ENCODE measurements at places on chromosomes 16 and 17. TPM values are rescaled to one million over a fixed set of nuclear protein-coding genes. Genes with fewer than 3 reads are reported as not detected.

GRCh38 chr16:1102921-1103635, 7.0 kb upstream of the C1QTNF8 start:
- no peak for DNase-seq
- H3K27ac ChIP-seq, result no peak overlapping the region
- no peak overlapping the region for H3K4me3 ChIP-seq
- no peaks in the 10 kb centered on the region for H3K27me3 ChIP-seq
- no peaks in the 10 kb centered on the region for H3K36me3 ChIP-seq

DNA sequence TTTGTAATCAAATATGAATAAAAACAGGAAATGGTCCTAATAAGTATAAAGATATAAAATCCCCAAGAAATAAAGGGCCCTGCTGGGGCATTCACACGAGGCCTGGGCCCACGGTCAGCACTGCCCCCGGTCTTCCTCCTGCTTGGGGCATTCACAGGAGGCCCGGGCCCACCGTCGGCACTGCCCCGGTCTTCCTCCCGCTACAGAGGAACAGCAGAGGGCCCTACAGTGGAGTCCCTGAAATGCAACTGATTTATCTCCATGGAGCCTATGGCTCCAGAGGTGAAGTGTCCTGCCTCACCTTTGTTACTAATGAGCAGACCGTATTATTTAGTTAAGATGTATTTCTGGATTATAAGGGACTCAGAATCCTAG, 46.5 kb downstream of the MAP1LC3B start:
- H3K4me1 ChIP-seq, result peaks cover 24% of the 10 kb centered on the region
- no peak overlapping the region for H3K4me3 ChIP-seq
- H3K36me3 ChIP-seq, result peaks cover 10% of the 10 kb centered on the region
- DNase-seq, result no peak
- no peaks in the 10 kb centered on the region for H3K27me3 ChIP-seq

GRCh38 chr16:76409706-76410105, 132.5 kb downstream of the CNTNAP4 start:
- H3K4me3 ChIP-seq, result no peak overlapping the region
- DNase-seq, result no peak
- H3K27me3 ChIP-seq, result no peaks in the 10 kb centered on the region
- no peak overlapping the region for H3K27ac ChIP-seq
- no peaks in the 10 kb centered on the region for H3K4me1 ChIP-seq

DNA sequence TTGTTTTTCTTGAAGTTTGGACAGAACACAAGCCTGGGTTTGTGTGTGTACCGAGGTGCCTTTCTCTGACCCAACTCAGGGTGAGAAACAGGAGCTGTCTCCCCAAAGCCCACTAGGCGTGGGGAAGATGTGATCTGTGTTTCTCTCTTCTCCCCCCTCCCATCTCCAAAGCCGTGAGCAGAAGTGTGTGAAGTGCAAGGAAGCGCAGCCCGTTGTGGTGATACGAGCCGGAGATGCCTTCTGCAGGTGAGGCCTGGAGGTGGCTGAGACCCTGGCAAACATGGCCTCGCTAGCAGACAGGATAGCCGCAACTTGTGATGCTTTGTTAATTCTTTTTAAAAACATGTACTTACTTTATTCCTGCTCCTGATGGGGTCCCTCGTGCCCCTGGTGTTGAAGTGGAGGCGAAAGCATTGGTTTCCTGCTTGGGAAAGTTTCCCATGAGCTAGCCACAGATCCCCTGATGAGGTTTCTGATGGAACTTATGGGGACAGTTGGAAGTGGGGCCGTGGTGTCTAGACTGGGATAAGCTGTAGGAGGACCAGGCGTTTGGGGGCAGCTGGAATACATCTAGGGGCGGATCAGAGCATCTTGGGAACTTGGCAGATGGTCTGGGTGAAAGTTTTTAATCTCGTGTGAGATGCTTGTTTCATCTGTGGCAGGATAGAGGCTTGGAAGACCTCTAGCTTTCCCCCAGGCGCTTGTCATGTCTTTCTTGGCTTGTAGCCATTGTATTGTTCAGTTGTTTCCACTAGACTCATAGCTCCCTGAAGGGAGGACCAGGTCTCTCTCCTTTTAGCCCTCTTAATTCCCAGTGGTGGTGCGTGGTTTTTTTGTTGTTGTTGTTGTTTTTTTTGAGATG, 893 bp downstream of the CTU2 start:
- H3K27me3 ChIP-seq, result no peaks in the 10 kb centered on the region
- no peaks in the 10 kb centered on the region for H3K36me3 ChIP-seq
- peak overlapping the region; percentile 88 for H3K4me3 ChIP-seq
- no peak for DNase-seq
- H3K4me1 ChIP-seq, result peaks cover 38% of the 10 kb centered on the region
- peak overlapping the region; percentile 53 for H3K27ac ChIP-seq

- H3K4me1 ChIP-seq, result peaks cover 11% of the 10 kb centered on the region
- H3K4me3 ChIP-seq, result no peak overlapping the region
- peaks cover 15% of the 10 kb centered on the region for H3K36me3 ChIP-seq
- no peak overlapping the region for H3K27ac ChIP-seq
Observed at GRCh38 chr17:40174514-40174913, 2.8 kb upstream of the RAPGEFL1 start.

DNA sequence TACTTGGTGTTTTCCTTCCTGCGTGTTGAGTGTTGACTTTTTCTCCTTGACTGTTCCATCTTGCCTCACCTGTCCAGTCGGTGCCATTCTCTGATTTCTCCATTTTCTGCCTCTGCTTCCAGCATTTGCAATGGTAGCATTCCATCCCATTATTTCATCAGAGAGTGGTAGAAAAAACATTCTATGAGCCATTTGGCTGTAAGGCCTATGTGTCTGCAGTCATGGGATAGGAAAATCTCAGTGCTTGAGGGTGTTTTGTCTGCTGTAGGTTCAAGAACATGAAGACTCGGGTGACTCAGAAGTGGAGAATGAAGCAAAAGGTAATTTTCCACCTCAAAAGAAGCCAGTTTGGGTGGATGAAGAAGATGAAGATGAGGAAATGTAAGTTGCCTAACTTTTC, 2.7 kb downstream of the UTP18 start:
- DNase-seq, result no peak
- H3K4me1 ChIP-seq, result peaks cover 28% of the 10 kb centered on the region
- peak overlapping the region; percentile 7 for H3K27ac ChIP-seq
- H3K4me3 ChIP-seq, result peak overlapping the region; percentile 89
- no peaks in the 10 kb centered on the region for H3K27me3 ChIP-seq
- H3K36me3 ChIP-seq, result peaks cover 32% of the 10 kb centered on the region

- peaks cover 10% of the 10 kb centered on the region for H3K36me3 ChIP-seq
- H3K4me3 ChIP-seq, result no peak overlapping the region
- H3K27me3 ChIP-seq, result no peaks in the 10 kb centered on the region
- DNase-seq, result no peak
- peaks cover 40% of the 10 kb centered on the region for H3K4me1 ChIP-seq
Observed at GRCh38 chr16:68130520-68130919, 45.4 kb downstream of the NFATC3 start.

DNA sequence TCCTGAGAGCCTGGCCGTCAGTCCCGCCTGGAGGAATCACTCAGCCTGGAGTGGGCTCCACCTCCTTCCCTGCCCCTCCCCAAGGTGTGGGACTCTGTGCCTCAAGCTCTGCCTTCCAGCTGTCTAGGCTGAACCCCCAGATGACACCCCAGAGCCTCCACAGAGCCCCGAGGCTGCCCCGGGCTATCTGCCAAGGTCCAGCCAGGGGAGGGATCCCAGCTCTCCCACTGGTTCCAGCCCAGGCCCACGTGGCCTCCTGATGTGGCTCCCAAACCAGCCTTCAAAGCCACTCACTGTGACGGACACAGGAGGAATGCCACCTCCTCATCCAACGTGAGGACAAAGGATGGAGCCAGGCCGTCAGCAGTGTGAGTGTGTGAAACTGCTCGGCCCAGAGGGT, 45.6 kb upstream of the ENPP7 start:
- no peaks in the 10 kb centered on the region for H3K36me3 ChIP-seq
- H3K27ac ChIP-seq, result no peak overlapping the region
- H3K27me3 ChIP-seq, result peaks cover 12% of the 10 kb centered on the region
- DNase-seq, result no peak

GRCh38 chr16:62752854-62753253, 716.6 kb upstream of the CDH8 start:
- H3K4me3 ChIP-seq, result no peak overlapping the region
- no peak for DNase-seq
- no peaks in the 10 kb centered on the region for H3K27me3 ChIP-seq

- peak overlapping the region; percentile 61 for H3K4me3 ChIP-seq
- peaks cover 51% of the 10 kb centered on the region for H3K4me1 ChIP-seq
- peak overlapping the region; percentile 56 for H3K27ac ChIP-seq
- peaks cover 4% of the 10 kb centered on the region for H3K36me3 ChIP-seq
Observed at GRCh38 chr17:419073-419735, 66.6 kb upstream of the RPH3AL start.

DNA sequence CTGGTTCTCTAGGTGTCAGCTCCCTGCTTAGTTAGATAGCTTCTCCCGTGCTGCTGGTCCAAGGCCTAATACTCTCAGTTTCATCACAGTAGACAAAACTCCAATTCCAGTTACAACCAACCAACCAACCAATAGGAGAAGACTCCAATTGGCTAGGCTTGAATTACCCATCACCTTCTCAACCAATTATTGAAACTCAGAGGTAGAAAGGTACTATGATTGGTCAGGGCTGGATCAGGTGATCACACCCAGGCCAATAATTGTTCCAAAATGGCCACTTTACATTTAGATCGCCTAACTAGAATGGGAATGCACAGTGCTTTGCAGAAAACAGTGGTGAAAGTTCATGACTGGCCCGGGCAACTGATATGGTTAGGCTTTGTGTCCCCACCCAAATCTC, 49.5 kb upstream of the CRHR1 start:
- no peak overlapping the region for H3K27ac ChIP-seq
- no peak for DNase-seq
- peaks cover 43% of the 10 kb centered on the region for H3K27me3 ChIP-seq
- no peak overlapping the region for H3K4me3 ChIP-seq
- peaks cover 12% of the 10 kb centered on the region for H3K36me3 ChIP-seq
- H3K4me1 ChIP-seq, result no peaks in the 10 kb centered on the region

DNA sequence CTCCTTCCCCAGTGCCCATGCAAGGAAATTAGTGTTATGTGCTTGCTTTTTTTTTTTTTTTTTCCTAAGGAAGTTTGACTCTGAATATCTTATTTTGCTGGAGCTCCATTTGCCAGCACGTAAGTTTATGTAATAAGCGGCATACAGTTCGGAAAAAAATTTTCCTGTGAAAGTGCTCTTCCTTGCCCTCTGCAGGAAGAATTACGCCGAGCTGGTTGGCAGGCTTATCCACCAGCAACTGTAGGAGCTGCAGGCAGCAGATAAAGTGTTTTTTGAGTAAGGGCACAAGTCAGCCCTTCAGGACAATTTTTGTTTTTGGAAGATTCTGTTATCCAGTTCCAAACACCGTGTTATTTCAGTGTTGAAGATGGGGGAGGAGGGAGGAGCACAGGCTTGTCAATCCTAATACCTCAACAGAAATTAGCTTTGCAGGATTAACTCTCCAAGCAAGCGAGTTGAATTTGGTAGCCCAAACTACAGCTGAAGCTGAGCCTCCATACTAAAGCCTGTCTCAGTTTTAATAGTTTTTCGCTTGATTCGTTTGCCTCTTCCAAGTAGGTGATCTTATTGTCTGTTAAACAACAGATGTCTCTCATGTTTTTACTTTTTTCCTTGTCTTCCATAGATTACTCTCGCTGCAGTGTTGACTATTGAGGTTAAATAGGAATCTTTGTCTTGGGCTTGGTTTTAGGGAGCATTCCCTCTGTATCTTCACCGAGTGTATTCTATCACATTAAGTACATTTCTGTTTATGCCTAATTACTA, 1.1 kb downstream of the SPECC1 start:
- H3K27me3 ChIP-seq, result peaks cover 30% of the 10 kb centered on the region
- H3K4me1 ChIP-seq, result peaks cover 14% of the 10 kb centered on the region
- no peaks in the 10 kb centered on the region for H3K36me3 ChIP-seq
- no peak for DNase-seq
- no peak overlapping the region for H3K27ac ChIP-seq

- no peaks in the 10 kb centered on the region for H3K36me3 ChIP-seq
- no peak for DNase-seq
- peaks cover 4% of the 10 kb centered on the region for H3K27me3 ChIP-seq
- no peak overlapping the region for H3K27ac ChIP-seq
- H3K4me3 ChIP-seq, result no peak overlapping the region
Observed at GRCh38 chr17:81371910-81372760, 23.1 kb upstream of the BAHCC1 start.

DNA sequence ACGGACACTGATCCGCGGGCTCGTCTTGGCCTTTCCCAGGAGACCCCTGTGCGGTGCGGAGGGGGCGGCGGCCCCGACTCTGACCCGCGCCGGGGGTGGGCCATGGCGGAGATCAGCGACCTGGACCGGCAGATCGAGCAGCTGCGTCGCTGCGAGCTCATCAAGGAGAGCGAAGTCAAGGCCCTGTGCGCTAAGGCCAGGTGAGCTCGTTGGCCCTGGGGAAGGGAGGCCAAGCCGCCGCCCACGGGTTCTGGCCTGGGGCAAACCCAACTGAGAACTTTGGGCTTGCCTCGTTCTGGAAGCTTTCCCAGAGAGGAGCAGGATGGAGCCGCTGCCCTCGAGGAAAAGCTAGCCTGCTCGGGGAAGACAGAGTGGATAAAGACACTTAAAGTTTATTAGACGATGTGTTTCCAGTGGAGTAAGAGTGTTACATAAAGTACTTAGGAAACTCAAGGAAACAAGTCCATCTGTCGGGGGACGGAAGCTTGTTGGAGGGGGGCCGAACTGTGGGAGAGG, 540 bp downstream of the PPP4C start:
- H3K4me3 ChIP-seq, result peak overlapping the region; percentile 97
- no peak for DNase-seq

- H3K27me3 ChIP-seq, result no peaks in the 10 kb centered on the region
- H3K27ac ChIP-seq, result no peak overlapping the region
- peaks cover 8% of the 10 kb centered on the region for H3K4me1 ChIP-seq
- DNase-seq, result no peak
- no peaks in the 10 kb centered on the region for H3K36me3 ChIP-seq
Observed at GRCh38 chr17:60573236-60574051, 26.5 kb upstream of the PPM1D start.

DNA sequence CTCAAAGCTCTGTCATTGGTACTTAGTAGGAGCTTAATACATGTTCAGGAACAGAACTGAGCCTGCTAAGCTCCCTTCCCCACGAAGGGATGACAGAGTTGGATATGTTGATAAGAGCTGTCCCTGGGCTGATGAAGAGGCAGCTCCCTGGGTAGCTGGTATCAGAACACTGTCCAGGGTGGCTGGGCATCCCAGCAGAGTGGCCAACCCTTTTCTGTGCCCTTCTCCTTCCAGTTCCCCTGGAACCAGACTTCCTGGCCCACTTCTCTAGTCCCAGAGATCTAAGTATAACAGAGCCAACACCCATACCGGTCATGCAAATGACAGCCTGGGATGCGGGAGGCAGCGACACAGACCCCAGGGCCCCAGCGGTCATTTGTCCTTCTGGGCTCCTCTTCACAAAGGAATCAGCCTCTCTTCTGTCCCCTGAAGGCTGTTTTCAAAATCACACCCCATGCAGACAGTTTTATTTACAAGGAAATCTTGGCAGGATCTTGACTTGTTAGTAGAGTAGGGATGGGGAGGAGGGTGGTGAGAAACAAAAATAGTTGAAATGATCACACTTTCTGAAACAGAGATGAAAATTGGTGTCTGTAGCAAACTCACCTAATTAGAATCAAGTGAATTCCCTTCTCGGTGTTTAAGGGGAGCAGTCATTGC, 1.4 kb upstream of the RHBDL3 start:
- H3K36me3 ChIP-seq, result no peaks in the 10 kb centered on the region
- no peak overlapping the region for H3K27ac ChIP-seq
- H3K27me3 ChIP-seq, result peaks cover 45% of the 10 kb centered on the region
- no peak for DNase-seq

DPEP3 gene
- not detected for total RNA-seq

TLCD2 gene
- total RNA-seq, result 0.78 TPM

CEP295NL gene
- not detected for total RNA-seq

MYO1D gene
- total RNA-seq, result 25.7 TPM

TBC1D3C gene
- not detected for total RNA-seq

BCAR1 gene
- total RNA-seq, result not detected

Measured in natural killer cell treated with Interleukin-12 subunit alpha and Interleukin-12 subunit beta and Interleukin-15 and Interleukin-18, amount 100 ng/mL, for 72 hours (primary cell).